HEK293T (cell line): ENCODE measurements at places on chromosomes 13 and 19.

DNA sequence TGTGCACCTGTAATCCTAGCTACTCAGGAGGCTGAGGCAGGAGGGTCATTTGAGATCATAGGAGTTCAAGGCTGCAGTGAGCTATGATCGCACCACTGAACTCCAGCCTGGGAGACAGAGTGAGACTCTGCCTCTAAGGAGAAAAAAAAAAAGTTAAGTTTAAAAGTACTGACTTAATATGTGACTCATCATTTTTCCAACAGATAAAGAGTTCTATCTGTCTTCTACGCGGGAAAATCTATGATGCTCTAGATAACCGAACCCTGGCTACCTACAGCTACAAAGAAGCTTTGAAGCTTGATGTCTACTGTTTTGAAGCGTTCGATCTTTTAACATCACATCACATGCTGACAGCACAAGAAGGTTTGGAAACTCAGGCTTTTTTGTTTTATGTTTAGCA lies 7.2 kb downstream of the CDC16 start:
- no peak for DNase-seq

GRCh38 chr13:19645000-19645399 lies 11.5 kb downstream of the MPHOSPH8 start:
- DNase-seq: no peak

DNA sequence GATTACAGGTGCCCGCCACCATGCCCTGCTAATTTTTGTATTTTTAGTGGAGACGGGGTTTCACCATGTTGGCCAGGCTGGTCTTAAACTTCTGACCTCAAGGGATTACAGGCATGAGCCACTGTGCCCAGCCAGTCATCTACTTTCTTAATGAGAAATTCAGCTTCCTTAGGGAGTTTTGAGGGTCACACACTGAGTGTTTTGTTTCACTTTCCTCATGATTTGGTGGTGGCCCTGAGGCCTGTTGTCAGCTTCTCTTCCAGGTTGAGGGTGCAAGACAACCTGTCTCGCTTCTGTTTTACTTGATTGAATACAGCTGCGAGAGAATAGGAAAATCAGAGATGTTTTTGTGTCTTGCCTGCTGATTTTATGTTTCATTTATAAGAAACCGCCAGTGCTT lies 9.9 kb downstream of the FRY start:
- DNase-seq: no peak

GRCh38 chr19:16200038-16201010 lies 2.6 kb downstream of the AP1M1 start:
- peak; percentile 2 for DNase-seq

DNA sequence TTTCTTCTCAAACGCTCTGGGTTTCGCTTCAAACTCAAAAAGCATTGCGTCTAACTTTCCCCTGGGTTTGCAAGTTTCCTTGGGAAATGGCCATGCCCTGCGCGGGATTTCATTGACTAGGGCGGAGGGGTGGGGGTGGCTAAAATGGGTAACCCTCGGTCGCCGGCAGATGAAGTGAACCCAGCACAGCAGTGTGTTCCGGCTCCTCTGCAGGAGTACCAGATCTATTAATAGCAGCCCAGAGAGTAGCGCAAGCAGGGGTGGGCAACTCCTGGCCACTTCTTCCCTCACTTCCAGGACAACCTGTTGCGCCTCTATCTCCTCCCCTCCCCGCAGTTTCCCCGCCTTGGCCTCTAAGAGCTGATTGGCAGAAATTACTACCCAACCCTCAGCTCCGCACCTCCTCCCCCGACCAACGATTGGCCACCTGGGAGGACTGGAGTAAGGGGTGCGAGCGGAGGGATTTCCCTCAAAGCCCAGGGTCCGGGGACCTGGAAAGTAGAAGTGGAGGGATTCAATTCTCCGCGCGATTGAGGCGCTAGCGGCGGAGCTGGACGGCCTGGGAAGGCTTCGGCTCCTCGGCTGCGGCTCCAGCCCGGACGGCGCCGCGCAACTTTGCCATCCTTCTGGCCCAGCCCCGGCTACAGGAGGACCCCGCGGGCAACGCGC lies at the start of gene FREM2:
TSS of gene FREM2 (plus strand) at position 501 of the 669 bp plus-strand sequence. CDS start 268 bp downstream, outside the sequence.
- peak; percentile 82 for DNase-seq

DNA sequence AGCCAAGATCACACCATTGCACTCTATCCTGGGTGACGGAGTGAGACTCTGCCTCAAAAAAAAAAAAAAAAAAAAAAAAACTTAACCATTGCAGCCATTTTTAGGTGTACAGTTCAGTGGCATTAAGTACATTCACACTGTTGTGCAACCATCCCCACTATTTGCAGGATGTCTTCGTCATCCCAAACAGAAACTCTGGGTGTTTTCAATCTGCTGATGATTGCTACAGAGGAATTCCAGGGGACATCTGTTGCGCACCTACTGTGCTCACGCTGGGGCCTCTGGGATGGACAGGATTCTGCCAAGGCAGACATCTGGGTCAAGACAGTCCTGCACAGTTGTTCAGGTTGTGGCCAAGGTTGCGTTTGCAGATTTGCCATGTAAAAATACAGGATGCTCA lies 2.4 kb upstream of the APOC4 start:
- DNase-seq: no peak

- no peak for DNase-seq
Observed at GRCh38 chr13:28658539-28658795, 463 bp upstream of the POMP start.

- DNase-seq: no peak
Observed at GRCh38 chr13:41611385-41611784, 154.0 kb downstream of the RGCC start.

DNA sequence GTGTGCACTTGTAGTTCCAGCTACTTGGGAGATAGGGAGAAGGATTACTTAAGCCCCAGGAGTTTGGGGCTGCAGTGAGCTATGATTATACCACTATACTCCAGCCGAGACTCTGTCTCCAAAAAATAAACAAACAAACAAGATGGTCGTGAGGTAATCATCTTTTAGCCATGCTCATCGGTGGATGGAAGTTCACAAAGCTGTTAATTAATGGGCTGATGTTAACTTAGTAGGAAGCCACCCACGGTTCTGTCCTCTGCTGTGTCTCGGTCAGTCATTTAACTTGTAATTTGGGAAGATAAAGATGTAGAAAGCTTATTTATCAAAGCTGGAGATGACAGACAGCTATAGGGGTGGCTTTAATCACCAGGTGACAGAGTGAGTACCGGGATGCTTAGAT lies 64.9 kb downstream of the ARHGEF18 start:
- DNase-seq: no peak

DNA sequence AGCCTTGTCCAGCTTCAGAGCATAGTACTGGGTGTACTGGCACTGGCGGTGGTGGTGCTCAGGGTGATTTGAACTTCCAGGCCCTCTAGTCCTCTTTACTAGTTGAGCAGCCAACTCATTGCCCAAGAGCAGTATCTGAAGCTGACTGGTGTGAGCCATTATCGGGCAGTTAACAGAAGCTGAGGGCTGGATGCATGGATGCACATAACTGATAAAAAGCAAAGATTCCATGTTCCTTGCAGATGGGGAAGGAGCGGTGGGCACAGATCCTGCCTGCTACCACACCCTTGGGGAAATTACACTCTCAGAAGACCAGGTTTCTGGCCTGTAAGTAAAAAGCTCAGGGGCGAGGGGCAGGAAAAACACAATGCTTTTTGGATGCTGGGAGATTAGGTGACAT lies 499.4 kb upstream of the ARGLU1 start:
- no peak for DNase-seq

- DNase-seq: no peak
Observed at GRCh38 chr13:50406831-50407230, 391.6 kb downstream of the KCNRG start.

GRCh38 chr13:49533591-49534269 lies 38.0 kb downstream of the PHF11 start:
- no peak for DNase-seq

DNA sequence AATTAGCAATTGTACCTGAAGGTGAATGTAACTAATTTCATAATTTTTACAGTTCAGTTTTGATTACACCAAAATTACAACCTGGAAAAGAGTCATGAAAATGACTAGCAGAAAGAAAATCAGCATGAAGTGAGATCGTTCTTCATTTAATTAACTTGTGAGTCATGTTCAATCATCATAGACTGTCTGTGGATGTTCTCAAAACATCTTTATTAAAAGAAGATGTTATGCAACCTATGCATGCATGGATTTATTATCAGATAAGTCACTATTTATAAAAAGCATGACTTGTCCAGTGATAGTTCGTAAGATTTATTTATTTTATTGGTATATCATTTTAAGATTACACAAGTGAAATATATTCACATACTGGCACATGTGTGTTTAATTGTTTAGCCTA lies 245.9 kb downstream of the ITGBL1 start:
- no peak for DNase-seq

GRCh38 chr19:29796173-29796573 lies 15.6 kb upstream of the CCNE1 start:
- no peak for DNase-seq

- no peak for DNase-seq
Observed at GRCh38 chr13:44292545-44292944, 81.1 kb upstream of the SERP2 start.

GRCh38 chr19:18637673-18638630 lies 1.1 kb downstream of the KLHL26 start:
- no peak for DNase-seq

DNA sequence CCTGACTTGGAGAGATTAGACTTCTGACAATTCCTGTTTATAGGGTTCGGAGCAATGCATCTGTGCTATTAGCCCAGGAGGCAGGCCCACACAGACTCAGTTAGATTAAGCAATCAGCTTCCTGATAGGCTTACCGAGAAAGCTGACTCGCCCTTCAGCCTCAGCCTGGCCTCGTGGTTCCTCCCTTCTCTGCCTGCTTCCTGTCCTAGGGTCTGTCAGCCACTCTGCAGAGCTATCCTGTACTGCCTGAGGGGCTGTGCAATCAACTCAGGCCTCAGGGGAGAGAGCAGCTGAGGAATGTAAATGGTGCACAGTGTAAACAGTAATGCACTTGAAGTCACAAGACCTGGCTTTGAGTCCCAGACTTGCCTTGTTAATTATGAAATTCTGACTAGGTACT lies 30.7 kb downstream of the HTR2A start:
- DNase-seq: peak; percentile 21

- DNase-seq: no peak
Observed at GRCh38 chr19:38649305-38650171, 2.1 kb downstream of the ACTN4 start.

DNA sequence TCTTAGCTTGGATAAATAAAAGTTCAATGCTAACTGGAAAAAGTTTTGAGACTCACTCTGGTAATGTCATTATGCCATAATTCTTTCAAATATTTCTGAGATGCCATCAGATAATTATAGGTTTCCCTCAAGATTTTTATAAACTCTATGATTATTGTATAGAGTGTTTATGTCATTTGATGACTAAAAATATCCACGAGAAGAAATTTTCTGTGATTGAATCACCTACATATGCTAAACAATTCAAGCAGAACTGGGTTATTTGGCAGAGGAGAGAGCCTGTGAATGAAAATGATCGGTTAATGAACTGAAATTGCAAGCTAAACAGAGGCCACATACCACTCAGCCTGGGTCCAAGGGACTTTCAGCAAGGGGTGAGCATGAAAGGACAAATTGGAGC lies 92.6 kb upstream of the TSC22D1 start:
- no peak for DNase-seq

DNA sequence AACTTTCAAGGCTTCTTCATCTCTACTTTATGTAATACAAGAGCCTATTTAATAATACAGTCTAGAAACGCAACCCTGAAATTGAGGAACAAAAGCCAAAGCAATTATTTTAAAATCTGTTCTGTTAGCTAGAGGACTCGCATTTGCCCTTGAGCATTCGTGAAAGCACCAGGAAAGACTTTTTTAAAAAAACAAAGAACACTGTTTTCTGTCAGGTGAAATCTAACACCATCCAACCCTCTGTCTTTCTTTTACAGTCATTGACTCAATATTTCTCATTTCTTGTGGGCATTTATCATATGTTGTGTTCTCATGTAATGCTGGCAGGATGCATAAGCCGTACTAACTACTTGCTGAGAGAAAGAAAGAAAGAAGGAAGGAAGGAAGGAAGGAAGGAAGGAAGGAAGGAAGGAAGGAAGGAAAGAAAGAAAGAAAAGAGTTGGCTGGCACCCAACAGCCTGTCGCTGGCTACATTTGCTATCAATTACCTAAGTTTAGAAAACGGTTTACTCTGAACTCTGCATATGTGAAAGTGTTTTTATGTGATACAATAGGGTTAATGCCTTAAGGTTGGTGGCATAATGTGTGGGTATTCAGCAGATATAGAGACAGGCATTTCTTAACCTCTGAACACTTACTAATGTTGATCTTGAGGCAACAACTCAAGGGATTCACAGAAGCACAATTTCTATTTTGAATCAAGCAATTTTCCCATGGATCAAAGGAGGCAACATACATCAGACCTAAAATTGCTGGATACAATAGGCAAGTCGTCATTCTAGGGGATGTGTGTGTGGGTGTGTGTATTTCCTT lies 445.4 kb downstream of the DCT start:
- no peak for DNase-seq

- no peak for DNase-seq
Observed at GRCh38 chr13:74755065-74755464, 620.9 kb upstream of the KLF12 start.

DNA sequence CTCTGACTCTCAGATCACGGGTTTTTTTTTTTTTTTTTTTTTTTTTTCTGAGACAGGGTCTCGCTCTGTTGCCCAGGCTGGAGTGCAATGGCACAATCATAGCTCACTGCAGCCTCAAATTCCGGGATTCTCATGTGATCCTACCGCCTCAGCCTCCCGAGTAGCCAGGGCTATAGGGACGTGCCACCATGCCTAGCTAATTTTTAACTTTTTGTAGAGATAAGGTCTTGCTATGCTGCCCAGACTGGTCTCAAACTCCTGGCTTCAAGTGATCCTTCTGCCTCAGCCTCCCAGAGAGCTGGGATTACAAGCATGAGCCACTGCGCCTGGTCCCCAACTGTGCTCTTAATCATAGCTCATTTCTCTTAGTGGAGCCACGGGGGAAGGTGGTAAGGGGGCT lies 4.6 kb upstream of the GRAMD1A start:
- no peak for DNase-seq

GRCh38 chr13:41561170-41561569 lies 103.8 kb downstream of the RGCC start:
- DNase-seq: no peak

DNA sequence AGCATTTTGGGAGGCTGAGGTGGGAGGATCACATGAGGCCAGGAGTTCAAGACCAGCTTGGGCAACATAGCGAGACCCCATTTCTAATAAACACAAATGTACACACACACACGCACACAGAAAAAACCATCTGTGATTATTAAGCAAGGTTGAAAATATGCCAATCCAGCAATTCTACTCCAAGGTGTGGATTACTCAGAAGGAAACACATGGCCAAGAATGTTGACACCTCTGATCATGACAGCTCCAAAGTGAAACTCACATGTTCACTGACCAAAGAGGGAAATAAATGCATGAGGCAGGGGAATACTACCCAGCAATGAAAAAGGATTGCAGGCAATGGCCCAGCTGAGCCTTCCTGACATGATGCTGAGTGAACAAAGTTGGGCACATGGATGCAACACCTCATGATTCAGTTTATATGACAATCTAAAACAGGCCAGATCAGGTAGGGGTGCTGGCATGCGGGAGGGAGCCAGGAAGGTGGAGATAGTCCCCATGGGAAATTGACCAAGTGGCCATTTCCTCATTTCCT lies 4.4 kb downstream of the DOCK6 start:
- DNase-seq: no peak

GRCh38 chr13:42272804-42273175 lies 838 bp downstream of the AKAP11 start:
- DNase-seq: no peak

GRCh38 chr19:28596561-28597071 lies 616.3 kb downstream of the UQCRFS1 start:
- no peak for DNase-seq
